DMS153 (cell line): ENCODE measurements at places on chromosomes 1 and 21.
A peak's percentile ranks its signal among the peaks of the same experiment; 100 is the strongest.

GRCh38 chr1:25845664-25846063, 13.6 kb downstream of the AUNIP start:
- DNase-seq, result no peak

DNA sequence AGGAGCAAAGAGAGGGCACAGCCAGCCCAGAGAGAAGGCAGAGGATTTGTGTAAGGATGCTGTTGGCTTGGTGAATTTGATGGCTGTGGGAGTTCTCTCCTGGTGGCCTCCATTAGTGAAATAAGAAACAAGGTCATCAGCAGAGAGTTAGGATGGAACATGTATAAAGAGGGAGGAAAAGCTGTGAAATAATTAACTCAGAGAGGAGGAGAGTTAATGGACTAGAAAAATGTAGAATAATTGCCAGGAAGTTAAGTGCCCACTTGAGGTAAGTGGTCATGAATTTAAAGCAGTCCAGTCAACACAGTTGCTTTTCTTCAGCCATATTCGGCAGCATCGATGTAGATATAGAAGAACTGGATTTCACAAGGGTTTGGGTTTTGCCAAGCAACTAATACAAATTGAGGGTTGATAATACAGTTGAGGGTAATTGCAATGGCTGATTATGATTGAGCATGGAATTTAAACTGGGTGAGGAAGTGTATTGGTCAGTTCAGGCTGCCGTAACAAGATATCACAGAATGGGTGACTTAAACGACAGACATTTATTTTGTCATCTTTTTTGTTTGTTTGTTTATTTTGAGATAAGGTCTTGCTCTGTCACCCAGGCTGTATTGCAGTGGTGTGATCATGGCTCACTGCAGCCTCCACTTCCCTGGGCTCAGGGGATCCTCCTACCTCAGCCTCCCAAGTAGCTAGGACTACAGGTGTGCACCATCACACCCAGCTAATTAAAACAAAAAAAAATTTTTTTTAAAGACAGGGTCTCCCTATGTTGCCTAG, 31.7 kb upstream of the KLF17 start:
- DNase-seq, result peak; percentile 29

- DNase-seq, result no peak
Observed at GRCh38 chr21:38333301-38334272, 76.8 kb downstream of the KCNJ15 start.

- DNase-seq, result peak; percentile 94
Observed at GRCh38 chr1:26900001-26900814, at the start of gene GPATCH3. Gene GPATCH3, minus strand, starts transcription at chr1:26900467. Its CDS starts 25 bp downstream, at chr1:26900442.

DNA sequence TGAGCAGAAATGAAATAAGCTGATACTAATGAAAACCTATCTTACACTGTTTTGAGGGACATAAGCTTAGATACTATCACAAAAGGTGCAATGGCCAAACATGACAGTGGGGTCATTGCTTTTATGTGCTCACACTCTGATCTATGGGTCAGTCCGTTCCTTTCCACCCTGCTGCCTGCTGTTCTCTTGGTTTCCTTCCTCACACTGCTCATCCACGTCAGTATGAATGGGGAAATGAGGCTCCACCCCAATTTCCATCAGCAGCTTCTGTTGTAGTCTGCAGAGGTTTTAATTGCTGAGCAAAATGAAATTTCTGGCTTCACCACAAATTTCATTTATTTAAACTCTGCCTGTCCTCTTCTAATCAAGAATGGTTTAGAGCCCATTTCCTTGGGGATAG, 155.2 kb downstream of the GABPA start:
- no peak for DNase-seq

- DNase-seq, result no peak
Observed at GRCh38 chr1:218939095-218939494, 234.6 kb upstream of the LYPLAL1 start.

DNA sequence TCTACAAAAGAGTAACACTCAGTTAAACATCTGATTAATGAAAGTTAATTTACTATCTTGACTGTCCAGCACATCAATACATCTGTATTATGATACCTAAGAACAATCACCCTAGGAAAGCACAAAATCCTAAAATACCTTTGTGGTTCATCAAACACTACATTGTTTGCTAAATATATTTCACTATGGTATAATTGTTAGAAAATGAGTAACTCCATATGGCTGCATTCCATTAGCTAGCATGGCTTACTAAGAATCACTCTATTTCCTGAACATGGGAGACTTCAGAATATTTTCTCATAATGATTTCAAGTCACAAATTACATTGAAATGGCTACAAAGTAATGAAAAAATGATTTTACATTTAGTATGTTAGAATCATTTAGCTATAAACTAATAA, 12.5 kb downstream of the TRMT1L start:
- no peak for DNase-seq

- no peak for DNase-seq
Observed at GRCh38 chr1:20279509-20279908, 11.2 kb upstream of the VWA5B1 start.
